ENCODE measurements at places on chromosomes 6 and 20.

GRCh38 chr6:87027021-87027420 is 67.9 kb downstream of the CGA start:
- peak; percentile 1 for DNase-seq

DNA sequence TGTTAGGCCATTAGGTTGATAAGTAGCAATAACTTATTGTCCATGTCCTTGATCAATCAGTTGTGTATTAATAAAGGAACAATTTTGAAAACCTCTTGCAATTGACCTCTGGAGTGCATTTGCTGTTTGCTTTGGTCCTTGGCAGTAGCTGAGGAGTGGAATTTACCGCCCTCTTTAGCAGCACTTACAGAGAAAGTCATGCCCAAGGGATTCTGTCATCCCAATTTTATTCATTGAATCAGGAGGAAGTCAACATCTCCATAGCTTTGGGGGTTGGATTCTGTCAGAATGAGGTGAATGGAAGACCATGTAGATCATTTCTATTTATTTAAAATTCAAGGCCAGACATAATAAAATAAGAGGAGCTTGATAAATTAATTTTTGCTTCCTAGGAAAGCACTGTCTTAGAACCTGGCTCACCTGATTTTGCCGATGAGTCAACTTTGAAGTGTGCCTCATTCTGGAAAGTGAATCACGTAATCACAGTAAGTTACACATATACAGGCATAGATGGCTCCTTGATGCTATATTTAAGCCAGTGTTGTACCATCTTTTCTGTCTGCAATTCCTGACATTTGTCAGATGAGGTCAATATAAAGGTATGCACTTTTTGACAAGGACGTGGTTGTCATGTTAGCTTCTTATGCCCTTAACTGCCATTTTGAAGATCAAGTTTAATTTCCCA is 128.7 kb upstream of the MLIP start:
- DNase-seq = peak; percentile 31

- peak; percentile 44 for DNase-seq
Measured at GRCh38 chr6:35161776-35162607, 20.9 kb upstream of the TCP11 start.

DNA sequence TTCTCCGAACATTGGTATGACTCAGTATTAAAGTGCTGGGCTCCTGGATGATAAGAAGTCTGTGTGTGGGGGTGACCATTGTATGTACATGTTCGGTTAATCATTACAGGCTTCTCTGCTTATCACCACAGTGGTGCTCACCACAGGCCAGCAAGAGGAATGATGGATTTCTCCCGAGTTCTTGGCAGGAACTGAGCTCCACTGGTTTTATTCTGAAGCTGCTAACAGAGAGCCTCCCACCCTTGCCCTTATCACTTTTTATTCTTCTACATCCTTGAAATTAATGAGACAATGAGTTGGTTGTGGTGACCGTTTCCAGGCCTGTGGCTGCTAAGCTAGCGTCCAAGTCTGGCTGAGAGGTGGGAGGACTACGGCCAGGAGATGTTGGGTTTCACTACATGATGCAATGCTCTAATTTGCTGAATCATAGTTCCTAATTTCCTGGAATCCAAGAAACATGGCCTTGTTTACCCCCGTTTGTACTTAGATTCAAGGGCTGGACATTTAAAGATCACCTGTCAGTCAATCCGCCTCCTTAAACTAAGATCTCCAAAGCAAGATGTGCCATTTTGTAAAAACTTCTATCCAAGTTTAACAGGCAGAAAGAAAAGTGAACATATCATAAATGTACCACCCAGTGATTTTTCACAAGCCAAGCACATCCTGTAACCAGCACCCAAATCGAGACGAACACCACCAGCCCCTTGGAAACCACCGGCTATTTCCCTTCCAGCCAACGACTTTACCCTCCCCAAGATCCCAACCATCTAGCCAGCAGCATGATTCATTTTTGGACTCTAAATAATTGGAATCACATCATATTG is 172.5 kb downstream of the FOXA2 start:
- DNase-seq = peak; percentile 91

DNA sequence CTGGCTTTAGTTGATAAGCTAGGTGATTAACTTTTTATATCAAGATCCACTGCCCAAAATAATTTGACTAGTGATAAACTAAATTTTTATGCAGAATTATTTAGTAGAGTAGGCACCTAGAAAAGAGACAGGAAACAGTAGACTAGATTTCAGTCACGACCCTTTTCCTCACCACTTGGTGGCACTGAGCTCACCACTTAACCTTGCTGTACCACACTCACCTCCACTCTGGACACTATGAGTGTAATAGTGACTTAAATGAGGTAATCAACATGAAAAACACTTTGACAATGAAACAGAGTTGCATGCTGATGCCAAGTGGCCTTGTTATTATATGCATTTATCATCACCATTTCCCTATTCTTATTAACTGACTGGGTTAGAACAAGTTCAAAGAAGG is 730.4 kb downstream of the KIF16B start:
- DNase-seq = no peak

DNA sequence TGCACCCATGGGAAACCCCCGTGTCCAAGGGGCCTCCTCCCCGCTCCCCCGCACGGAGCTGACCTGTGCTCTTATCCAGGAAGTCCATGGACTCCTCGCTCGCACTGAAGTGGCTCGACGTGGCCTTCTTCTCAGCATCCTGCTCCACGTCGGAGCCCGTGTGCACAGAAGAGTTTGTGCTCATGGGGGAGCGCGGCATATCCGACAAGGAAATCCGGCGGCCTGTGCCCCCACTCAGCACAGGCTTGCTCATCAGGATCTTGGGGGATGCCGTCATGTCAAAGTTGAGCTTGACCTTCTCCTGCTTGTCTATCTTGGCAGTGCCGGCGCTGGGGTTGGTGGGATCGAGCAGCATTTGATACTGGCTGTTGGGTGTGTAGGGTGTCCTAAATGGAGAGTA is 80.2 kb downstream of the ZMYND8 start:
- DNase-seq = no peak

DNA sequence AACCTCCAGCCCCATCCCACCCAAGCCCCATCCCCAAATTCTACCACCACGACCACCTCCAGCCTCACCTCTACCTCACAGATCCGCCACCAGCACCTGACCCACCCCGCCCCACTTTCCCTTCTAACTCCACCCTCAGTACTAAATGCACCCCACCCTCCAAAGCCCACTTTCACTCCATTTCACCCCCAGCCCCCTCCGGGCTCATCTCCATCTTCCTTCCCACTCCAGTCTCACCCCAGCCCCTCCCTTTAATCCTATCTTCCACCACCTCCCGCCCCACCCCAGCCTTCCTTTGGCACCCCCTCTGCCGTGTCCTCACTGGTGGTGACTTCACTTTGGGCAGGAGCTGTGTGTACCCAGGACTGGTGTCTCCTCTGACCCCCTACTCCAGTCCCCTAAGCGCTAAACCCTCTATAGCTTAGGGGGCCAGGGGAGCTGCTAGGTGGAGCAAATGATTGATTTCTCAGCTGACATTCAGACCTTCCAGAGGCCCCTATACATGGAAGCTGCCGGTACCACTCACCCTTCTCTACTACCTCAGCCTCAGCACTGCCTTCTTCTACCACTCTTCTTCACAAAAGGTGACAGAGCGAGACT is 2.8 kb upstream of the NSFL1C start:
- DNase-seq = no peak

DNA sequence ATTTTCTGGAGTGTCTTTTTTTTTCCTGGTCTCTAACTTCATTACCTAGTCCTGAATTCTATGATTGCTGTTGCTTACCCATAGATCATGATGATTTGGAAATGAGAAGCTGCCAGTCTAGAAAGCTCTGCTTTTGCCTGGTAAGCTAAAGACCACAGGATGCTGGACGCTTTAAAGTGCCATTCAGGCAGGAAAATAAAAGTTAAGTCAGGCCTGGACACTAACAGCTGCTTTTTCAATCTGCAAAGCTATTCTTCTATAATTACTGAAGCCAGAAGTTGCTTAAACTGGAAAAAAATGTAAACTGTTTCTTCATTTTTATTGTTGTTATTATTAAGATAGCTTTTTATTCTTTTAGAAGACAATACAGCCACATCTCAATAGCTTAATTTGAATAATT is 129.8 kb upstream of the SPACA1 start:
- no peak for DNase-seq

DNA sequence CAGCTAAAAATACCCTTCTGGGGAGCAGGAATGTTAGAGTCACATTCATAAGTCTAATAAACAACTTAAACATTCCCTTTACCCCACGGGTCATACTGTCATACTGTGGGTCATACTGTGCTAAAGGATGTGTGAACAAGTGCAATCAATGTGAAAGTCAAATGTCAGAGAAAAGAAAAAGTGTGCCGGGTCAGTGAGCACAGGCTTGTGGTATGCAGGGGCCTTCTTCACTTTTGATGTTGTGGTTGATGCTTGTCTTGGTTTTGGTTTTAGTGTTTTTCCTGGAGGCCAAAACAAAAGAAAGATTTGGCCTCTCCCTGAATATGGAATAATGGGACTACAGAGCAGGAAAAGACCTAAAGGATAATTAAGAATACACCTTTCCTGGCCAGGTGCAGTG is 267.9 kb upstream of the PLN start:
- DNase-seq = no peak

DNA sequence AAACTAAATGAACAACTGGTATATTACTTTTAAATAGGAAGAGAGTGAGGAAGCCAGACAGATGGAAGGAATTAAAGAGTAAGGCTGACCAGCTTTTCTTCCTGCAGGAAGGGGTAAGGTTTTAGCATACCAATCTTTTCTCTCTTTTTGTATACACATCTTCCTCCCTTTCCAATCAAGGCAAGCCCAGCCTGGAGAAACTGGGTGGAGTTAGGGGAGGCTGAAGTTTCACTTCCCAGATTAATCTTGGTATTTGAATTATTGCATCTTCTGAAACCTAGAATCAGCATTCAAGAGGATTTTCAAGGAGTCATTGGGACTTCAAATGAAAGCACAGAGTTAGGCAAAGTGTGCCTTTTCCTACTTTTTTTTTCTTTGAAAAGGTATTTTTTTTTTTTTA is 33.1 kb downstream of the TMEM14A start:
- no peak for DNase-seq

GRCh38 chr6:37575221-37575620 is 75.5 kb upstream of the CCDC167 start:
- no peak for DNase-seq

DNA sequence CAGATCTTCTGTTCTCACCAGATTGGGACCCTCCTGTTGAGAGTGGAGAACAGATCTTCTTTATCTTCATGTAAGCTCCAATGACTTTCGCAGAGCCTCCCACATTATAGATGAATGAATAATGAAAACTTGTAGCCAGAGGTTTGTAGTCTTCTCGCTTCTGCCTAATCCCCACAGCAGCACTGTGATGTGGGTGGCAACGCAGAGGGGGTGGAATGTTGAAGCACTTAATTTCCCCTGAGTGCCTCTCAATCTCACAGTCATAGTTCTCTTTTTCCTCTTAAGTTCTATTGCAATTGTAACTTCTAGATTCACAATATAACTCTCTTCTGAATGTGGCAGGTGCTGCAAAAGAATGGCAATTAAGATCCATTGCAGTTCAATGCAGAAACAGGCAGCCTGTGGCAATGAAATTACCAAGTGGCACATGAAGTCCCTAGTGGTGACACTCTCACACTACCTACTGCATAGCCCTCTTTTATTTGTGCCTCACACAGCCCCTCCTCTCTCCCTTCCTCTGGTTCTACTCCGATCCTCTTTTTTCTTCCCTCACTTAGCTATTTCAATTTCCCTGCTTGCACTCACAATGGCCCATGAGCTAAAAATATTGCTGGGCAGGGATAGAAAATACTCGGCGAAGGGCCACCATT is 281.9 kb downstream of the UBE3D start:
- no peak for DNase-seq

GRCh38 chr20:4275581-4276088 is 260.3 kb upstream of the RNF24 start:
- DNase-seq = no peak

DNA sequence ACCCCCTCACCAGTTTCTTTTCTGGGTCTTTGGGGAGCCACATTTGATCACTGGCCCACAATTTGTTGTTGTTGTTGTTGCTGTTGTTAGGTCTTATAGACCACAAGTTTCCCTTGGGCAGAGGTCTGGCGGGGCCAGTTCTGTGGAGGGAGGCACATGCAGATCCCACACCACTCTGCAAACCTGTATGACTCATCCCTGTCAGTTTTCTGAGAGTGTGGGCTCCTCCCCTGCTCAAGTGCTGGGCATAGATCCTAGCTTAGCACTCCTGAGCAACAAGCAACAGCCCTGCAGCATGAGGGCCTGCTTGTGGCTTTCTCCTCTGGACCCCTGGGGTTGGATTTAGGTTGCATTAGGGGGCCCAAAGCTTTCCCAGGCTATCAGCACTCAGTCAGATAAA is 411.1 kb upstream of the HTR1E start:
- DNase-seq = no peak

- no peak for DNase-seq
Measured at GRCh38 chr6:15500901-15501825, 161.7 kb downstream of the DTNBP1 start.

DNA sequence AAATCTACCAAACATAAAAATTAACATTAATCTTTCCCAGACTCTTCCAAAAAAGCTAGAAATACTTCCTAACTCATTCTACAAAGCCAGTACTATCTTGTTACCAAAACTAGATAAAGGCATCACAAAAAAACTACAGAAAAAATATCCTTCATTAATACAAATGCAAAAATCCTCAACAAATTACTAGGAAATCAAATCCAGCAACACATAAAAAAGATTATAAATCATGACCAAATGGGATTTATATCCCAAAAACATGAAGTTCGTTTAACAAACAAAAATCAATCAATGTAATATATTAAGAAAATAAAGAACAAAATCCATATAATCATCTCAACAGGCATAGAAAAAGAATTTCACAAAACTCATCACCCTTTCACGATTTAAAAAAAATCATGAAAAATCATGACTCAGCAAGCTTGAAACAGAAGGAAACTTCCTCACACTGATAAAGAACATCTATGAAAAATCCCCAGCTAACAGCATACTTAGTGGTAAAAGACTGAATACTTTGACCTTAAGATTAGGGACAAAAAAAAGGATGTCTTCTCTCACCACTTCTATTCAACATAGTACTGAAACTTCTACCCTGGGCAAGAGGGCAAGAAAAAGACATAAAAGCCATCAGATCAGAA is 43.2 kb downstream of the RANBP9 start:
- DNase-seq = peak; percentile 25

GRCh38 chr20:8218861-8219260 is 86.8 kb downstream of the PLCB1 start:
- peak; percentile 66 for DNase-seq

GRCh38 chr20:59598625-59599310 is 5.6 kb upstream of the PHACTR3 start:
- peak; percentile 24 for DNase-seq

DNA sequence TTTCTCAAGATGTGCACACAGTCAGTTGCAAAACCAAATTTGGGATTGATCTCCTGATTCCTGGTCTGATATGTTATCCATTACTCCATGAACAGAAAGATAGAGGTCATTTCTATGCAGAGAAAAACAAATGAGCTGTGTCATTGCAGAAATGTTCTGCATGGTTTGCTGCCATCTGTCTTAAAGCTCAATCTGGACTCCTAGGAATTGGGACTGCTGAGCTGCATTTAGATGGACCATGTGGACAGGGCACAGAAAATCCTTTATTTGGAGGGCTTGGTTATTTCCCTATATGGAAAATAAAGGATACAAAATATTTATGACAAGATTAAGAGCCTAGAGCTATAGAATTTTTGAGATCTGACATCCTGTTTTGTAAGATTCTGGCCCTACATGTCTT is 91.3 kb downstream of the ADGRB3 start:
- DNase-seq = no peak

GRCh38 chr20:2353231-2353630 is 27.5 kb upstream of the TGM6 start:
- DNase-seq = no peak
